ENCODE measurements at places on chromosomes 11 and 22. TPM values are rescaled to one million over a fixed set of nuclear protein-coding genes. Genes with fewer than 3 reads are reported as not detected.
A peak's percentile ranks its signal among the peaks of the same experiment; 100 is the strongest.

DNA sequence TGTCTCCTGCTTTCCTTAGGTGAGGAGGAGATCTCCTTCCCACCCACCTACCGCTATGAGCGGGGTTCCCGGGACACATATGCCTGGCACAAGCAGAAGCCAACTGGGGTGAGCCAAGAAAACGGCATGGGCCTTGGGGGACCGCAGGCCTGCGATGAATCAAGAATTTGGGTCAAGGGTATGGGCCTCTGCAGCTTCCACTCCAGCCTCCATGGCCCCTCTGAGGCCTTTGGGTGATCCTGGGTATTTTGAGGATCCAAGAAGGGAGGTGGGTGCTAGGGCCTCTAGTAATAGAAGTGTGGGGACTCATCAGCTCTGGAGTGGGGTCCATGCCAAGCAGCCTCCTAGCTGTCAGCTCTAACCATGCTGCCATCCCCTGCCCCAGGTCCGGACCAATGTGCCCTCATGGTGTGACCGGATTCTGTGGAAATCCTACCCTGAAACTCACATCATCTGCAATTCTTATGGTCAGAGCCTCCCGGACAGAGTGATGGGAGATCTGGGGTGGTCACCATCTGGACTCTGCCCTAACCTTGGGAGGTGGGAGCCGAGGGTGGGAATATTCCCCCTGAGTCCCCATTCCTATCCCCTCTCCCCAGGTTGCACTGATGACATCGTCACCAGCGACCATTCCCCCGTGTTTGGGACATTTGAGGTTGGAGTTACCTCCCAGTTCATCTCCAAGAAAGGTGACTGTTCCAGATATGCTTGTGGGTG, 8.6 kb downstream of the INPPL1 start:
- no peak for DNase-seq

DNA sequence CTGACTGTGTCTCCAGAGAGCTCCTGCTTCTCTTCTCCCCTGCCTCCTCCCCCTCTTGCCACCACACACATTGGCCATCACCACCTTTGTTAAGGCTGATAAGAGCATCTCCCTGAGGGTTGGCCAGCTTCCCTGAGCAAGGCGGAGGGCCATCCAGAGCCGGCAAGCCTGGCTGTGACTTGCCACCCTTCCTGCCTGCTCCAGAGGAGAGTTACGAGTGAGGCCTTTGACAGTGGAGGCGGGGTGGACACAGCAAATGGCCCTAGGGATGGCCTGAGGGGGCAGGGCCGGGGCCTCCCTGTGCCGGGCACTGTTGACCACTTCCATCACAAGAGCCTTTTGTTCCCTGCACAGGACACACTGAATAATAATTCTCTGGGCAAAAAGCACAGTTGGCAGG, 5.4 kb downstream of the FREY1 start:
- DNase-seq: no peak

GRCh38 chr22:49582181-49582580, 245.5 kb downstream of the BRD1 start:
- no peak for DNase-seq

DNA sequence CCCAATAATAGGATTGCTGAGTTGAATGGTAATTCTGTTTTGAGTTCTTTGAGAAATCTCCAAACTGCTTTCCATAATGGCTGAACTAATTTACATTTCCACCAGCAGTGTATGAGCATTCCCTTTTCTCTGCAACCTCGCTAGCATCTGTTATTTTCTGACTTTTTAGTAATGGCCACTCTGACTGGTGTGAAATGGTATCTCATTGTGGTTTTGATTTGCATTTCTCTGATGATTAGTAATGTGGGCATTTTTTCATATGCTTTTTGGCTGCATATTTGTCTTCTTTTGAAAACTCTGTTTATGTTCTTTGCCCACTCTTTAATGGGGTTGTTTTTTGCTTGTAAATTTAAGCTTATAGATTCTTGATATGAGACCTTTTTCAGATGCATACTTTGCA, 97.4 kb downstream of the FDX1 start:
- DNase-seq: no peak

DNA sequence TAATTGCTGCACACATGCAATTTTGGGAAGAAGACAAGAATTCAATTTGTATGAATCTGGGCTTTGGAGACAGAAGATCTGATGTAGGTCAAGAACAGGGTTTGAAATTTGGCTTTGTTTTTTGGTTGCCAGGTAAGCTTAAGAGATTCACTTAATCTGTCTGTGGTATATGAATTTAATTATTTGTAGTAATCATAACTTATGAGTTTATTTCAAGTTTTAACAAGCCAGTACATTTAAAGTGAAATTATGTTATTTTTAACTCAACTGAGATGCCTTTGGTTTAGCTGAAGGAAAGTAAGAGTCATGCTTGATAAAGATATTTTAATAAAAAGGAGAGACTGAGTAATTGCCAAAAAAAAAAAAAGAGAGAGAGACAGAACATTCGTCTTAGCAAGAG, 384.1 kb downstream of the LUZP2 start:
- no peak for DNase-seq

- DNase-seq: no peak
These were observed 25.0 kb upstream of the EED start for GRCh38 chr11:86219311-86220193.

DNA sequence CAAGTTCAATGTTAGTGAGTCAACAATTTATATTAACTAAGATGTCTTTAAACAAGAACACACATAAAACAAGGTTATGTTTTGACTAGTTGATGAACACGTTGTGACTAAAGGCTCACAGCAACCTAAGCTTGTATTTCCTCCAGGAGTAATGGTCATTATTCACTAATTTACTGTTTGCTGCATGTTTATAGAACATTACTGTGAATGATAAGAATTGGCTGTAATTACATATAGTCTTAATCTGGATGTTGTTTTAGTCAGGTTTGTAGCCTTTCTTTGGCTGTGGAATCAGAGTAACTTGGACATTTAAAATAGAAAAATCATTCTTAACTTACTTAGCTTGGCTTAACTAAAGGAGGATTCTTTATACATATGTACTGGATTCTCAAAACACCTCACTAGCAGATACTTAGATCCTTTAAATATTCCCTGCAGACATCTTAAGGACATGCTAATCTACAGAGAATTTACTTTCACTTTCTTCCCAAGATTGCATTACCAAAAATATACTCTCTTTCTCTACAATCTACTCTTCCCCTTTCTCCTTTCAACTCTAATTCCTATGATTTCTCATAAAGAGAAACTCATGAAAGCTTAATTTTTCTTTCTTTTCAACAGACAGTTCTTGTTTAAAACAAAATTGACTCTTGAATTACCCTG, 319.7 kb upstream of the CTSC start:
- DNase-seq: peak; percentile 20

- no peak for DNase-seq
These were observed 17.6 kb upstream of the CADM1 start for GRCh38 chr11:115521825-115522224.

DNA sequence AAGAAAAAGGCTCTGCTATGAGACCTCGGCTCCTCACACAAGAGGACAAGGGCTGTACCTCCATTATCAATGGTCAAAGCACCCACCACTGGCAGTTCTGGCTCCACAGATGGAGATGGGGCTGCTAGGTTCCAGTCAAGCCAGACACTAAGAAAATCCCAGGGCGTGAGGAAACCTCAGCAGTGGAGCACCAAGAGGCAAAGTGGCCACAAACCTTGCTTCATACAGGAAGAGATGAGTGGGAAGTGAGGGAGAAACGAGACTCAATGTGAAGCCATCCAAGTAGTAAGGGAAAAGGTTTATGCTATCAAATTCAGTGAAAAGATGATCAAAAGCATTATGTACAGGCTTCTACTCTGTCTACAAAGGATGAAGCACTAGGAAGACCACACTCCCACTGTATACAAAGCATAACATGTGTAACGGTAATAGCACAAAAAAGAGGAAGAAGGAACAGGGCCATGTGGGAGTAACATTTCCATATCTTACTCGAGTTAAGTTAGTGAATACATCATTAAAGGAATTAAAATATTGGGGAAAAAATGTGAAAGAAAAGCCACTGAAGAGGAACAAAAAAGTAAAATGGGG, 27.0 kb downstream of the POLDIP3 start:
- DNase-seq: no peak

GRCh38 chr11:69423611-69424385, 57.7 kb upstream of the LINC01488 start:
- DNase-seq: no peak

GRCh38 chr11:130786586-130786985, 129.7 kb downstream of the SNX19 start:
- no peak for DNase-seq

GRCh38 chr22:49382451-49382735, 445.3 kb downstream of the BRD1 start:
- DNase-seq: no peak

GRCh38 chr22:41900652-41901312, 14.1 kb downstream of the SHISA8 start:
- no peak for DNase-seq

- DNase-seq: peak; percentile 4
These were observed 42.8 kb downstream of the PIWIL3 start for GRCh38 chr22:24731761-24732160.

DNA sequence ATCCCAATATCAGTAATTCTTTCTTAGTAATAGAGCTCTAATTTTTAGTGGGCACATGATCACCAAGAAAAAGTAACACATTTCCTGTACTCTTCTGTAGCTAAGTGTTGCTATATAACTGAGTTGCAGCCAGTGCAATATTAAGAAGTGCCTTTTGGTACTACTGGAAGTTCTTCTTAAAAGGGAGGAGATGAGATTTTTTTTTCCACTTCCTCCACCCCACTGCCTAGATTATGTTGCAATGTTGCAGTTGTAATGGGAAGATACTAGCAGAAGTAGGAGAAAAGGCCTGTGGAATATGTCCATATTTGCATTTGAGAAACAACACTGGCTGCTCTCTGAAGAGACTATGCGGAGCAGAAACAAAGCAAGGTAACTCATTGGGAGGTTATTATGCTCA, 280.6 kb upstream of the ANO5 start:
- no peak for DNase-seq

CHST1 gene
- total RNA-seq: 7.1 TPM

KRTAP5-2 gene
- total RNA-seq: not detected

C11orf86 gene
- total RNA-seq: not detected

MMP12 gene
- not detected for total RNA-seq

LRP4 gene
- 2.7 TPM for total RNA-seq

MS4A15 gene
- not detected for total RNA-seq

PDE3B gene
- total RNA-seq: not detected
